ENCODE measurements at places on chromosomes 3 and 15.
A peak's percentile ranks its signal among the peaks of the same experiment; 100 is the strongest.

DNA sequence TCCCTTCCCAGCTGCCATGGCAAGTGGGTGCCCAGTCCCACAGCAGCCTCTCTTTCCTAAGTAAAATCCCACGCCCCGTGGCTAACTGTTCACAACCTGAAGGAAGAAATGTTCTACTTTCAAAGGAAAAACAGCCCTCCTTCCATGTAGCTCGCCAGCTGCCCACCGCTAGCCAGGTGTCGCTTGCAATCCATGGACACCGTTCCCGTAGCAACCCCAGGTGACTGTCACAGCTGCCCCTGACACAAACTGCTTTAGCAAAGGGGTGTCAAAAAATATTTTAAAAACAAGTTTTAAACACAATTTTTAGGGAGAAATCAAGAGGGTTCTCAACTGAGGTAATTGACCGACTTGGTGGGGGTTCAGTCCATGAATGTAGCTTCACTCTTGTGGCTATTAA lies 21.0 kb upstream of the CGNL1 start:
- no peak for DNase-seq

DNA sequence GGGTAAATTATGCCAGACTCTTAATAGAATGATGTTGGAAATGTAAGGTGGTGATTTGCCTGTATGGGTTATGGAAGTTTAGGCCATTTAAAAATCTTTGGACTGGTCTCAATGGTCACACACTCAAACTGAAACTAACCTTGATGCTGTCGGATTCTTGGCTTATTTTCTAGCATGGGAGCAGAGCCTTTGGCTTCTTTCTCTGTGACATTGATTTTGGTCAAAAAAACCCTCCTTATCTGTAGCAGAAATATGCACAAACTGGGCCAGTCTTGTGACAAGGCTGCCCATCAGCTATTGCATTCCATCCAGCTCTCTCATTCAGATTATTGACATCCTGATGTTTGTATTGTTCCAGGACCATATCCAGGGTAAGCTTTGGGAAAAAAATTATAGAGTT lies 35.9 kb downstream of the ARPP21 start:
- no peak for DNase-seq

DNA sequence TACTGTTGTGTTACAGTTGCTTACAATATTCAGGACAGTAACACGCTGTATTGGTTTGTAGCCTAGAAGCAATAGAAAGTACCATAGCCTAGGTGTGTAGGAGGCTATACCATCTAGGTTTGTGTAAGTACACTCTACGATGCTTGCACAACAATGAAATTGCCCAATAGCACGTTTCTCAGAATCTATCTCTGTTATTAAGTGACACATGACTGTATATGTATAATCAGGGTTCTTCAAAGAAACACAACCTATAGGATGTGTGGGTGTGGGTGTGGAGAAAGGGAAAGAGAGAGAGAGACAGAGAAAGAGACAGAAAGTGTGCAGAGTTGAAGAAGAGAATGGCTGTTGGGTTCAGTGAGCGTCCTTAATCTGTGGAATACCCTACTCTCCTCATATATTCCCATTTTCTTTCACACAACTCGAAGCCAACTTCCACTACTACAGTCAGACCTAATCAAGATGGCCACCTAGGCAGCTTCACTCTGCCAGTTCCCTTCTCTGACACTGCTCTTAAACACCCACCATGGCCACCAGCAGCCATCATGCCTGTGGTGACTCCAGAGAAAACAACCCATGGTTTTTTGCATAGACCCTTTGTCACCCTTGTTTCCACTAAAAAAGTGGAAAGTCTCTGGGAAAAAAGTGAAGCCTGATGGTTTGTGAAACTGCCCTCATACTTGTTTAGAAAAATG lies 5.8 kb upstream of the PPP4R2 start:
- DNase-seq: no peak

GRCh38 chr3:30583973-30584372 lies 22.4 kb upstream of the TGFBR2 start:
- DNase-seq: no peak

DNA sequence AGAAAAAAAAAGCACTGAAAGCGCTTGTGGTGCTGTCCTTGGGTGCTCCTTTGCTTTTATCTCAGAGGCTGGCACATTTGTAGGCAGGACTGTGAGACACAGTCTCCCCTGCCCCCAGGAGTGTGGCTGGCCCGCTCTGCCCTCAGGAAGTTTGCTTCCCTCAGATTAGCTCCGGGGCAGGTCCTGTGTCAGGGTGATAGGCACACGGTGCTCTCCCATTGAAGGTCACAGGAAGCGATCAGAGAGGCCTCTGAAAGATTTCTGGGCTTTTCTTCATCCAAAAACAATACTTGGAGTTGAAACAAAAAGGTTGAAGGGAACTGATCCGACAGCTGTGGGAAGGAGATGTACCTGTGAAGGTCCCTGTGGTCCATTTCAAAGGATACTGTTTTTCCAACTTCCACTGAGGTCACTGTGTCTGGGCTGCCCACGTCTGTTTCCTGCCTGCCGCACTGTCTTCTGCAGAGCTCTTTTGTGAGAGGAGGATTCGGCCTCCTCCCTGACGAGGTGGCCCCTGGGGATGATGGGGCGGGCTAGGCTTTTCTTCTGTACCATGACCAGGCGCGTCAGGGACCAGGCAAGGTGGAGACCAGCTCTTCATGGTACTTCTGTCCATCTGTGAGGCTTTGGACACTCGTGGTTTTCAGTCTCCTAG lies 330.5 kb upstream of the CTDSPL start:
- no peak for DNase-seq

- peak; percentile 23 for DNase-seq
These were observed 80.6 kb downstream of the ADAMTSL3 start for GRCh38 chr15:83734487-83734886.

DNA sequence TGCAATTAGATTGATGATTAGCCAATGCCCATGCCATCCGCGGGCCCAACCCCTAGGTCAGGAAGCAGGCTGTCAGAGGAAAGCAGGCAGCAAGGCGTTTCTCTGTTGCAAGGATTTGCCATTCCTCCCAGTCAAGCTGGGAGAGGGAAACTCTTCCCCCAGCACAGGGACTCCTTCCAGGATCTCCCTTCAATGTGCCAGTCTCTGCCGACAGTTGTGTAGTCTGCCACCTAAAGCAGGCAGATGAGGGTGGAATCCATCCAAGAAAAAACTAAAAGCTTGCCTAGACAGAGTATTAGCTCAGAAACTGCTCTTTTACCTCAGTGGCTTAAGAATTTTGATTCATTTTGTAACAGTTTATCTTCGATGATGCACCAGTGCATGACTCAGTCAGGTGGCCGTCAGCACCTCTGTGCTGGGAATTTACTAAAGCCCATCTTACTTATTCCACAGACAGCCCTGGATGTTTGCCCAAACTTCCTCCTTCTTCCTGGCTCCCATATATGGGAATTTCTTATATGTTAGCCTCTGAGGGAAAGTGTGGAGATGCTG lies 501.5 kb upstream of the THBS1 start:
- DNase-seq: peak; percentile 77

DNA sequence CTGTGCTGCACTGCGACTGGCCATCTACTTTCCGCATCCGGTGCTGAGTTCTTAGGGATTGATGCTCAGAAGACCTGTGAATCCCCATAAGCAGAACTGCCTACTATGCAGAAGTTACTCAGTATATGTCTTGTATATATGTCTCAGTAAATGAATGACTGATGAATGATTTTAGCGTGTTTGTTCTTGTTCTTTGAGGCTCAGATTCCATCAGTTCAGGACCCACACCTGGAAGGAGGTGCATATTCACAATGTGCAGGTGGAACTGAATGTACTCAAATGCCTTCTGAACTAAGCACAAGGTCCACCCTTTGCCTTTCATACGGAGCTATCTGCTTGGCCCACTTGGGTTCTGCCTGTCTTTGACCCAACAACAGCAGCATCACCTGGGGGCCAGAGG lies 19.8 kb downstream of the TNFAIP8L3 start:
- no peak for DNase-seq

DNA sequence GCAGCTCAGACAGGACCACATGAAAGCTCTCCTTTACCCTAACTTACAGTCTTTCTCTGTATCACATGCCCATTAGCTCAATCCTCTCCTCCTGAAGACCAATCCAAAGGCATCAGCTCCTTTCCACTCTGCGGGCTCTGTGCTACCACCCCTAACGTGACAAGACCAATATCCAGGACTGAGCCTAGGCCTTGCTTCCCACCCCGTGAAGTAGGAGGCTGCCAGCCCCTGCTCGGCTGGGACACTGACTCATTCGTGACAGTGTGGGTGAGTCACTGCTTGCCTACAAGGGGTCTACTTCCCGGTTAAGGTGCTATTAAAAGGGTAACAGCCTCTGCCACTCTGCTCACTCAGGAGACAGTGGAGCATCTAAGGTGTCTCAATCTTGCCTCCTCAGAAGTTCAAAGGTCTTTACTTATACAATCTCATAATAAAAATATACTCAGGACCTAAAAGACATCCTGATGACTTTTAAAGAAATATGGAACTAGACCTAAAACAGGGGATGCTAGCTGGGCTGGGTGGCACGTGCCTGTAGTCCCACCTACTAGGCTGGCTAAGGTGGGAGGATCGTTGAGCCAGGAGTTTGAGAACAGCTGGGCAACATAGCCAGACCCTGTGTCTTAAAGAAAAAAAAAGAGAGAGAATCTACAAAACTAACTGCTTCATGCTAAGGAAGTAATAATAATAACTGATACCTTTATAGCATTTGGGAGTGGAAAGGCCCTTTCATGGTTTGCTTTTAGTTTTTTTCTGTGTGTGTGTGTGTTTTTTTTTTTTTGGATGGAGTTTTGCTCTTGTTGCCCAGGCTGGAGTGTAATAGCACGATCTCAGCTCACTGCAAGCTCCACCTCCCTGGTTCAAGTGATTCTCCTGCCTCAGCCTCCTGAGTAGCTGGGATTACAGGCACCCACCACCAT lies 55.0 kb downstream of the TMEM44 start:
- peak; percentile 95 for DNase-seq

DNA sequence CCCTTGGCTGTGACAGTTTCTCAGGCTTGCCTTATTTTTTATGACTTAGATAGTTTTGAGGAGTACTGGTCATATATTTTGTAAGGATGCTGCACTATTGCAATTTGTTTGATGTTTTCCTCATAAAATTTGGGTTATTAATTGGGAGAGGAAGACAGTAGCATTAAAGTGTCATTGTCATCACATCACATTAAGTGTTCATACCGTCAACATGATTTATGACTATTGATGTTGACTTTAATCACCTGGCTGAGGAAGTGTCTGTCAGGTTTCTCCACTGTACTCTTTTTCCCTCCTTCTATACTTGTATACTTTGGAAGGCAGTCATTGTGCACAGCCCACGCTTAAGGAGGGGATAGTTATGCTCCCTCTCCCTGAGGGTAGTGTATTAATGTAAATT lies 26.9 kb downstream of the TRIM69 start:
- DNase-seq: no peak

DNA sequence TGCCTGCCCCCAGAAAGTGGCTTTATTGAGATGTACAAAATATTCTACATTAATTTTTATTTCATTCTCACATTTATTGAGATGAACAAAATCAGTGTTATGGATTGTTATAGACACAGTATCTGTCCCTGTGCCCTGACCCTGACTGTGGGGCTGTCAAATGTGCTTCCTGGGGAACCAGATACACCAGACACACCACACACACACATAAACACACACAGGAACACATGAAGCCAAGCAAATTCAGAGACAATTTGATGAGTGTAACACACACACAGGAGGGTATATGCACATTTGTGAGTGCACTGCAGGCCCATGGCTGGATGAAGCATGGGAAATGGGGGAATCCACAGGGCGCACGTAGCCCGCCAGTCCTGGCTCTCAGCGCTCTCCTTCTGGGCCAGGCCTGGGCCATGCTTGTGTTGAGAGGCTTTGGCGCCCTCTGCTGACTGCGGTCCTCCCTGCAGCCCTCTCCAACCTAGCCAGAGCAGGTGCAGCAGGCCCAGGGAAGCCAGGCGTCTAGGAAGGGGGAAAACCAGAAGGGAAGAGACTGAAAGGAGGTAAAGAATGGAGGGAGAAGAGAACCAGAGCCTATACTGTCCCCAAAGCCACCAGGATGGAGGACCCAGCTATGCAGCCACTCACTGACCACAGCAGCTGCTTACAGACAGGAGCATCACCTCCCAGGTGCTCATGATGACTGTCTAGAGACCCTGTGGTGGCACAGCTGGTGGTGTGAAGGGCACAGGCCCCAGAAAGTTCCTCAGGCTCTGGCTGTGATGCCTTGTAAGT lies 18.0 kb upstream of the LOXL1 start:
- peak; percentile 80 for DNase-seq

DNA sequence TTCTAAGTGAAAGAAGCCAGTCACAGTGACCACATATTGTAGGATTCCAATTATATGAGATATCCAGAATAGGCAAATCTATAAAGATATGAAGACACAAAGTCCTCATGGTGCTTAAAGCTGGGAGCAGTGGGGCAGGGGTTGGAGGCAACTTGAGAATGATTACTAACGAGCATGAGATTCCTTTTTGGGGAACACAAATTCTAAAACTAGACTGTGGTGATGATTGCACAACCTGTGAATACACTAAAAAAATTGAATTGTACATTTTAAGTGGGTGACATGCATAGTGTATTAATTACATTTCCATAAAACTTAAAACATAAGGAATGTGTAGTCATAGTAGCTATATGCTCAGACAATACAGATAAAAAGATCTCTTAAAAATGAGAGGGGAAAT lies 103.2 kb downstream of the DPH6 start:
- DNase-seq: no peak

DNA sequence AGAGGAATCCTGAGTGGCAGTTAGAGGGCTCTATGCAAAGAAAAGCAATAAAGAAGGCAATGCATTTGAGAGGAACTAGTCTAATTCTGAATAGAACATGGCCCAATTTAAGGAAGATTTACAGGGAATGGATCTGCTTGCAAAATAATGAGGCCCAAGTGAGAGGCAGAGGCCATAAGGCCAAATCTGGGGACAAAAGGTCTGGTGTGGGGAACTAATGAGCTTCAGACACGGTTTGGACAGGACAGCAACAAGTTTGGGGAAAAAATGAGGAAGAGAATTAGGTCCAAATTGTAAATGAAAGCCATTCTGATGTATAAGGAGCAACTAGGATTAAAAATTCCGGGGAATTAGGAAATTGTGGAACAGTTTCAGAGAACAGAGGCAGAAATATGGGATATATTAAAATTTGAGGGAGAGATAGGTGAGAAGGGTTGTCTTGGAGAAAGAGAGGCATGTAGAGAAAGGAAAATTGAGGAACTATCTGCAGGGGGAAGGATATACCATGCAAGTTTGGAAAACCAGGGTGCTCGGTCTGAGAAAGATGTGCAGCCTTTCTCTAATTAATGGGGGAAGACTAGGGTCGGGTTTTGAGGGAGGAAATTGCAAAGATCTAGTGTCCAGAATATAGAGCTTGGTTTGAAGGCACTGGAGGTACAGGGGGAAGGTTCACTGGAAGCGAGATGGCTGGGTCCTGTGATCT lies 73.8 kb downstream of the RBPMS2 start:
- DNase-seq: no peak

GRCh38 chr15:81400640-81401236 lies 26.7 kb upstream of the TMC3 start:
- DNase-seq: peak; percentile 76

DNA sequence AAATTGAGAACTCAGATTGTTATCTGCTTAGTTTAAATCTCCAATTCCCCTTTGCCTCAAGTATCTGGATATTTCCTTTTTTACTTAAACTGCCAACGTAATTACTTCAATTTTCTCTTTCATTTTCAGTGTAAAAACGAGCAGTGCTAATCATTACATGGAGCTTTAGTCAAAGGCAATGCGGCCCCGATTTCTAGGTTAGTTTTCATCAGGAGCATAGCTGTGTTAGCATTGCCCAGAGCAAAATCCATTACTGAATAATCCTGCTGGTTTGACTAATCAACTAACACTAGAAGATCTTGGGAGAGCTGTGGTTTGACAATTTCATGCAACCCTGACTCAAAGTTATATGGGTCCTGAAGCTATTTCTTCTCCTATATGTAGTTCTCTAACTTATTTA lies 46.2 kb downstream of the ZPLD1 start:
- DNase-seq: no peak

- DNase-seq: no peak
These were observed 7.0 kb downstream of the MELTF start for GRCh38 chr3:197022405-197023231.
